ENCODE measurements at places on chromosomes 11 and 22. TPM values are rescaled to one million over a fixed set of nuclear protein-coding genes. Genes with fewer than 3 reads are reported as not detected.
A peak's percentile ranks its signal among the peaks of the same experiment; 100 is the strongest.

- DNase-seq = no peak
Measured at GRCh38 chr11:67432655-67433349, 4.5 kb downstream of the RPS6KB2 start.

- no peak for DNase-seq
Measured at GRCh38 chr22:22410677-22411076, 97.9 kb downstream of the ZNF280B start.

- DNase-seq = no peak
Measured at GRCh38 chr22:30438559-30438958, 13.0 kb downstream of the MTFP1 start.

- DNase-seq = no peak
Measured at GRCh38 chr11:128135451-128135850, 451.9 kb downstream of the ETS1 start.

- DNase-seq = no peak
Measured at GRCh38 chr11:120756931-120757330, 245.4 kb downstream of the GRIK4 start.

- DNase-seq = no peak
Measured at GRCh38 chr22:22047266-22047665, 64.7 kb upstream of the TOP3B start.

GRCh38 chr22:23574371-23574811 is 5.7 kb downstream of the IGLL1 start:
- DNase-seq = no peak

DNA sequence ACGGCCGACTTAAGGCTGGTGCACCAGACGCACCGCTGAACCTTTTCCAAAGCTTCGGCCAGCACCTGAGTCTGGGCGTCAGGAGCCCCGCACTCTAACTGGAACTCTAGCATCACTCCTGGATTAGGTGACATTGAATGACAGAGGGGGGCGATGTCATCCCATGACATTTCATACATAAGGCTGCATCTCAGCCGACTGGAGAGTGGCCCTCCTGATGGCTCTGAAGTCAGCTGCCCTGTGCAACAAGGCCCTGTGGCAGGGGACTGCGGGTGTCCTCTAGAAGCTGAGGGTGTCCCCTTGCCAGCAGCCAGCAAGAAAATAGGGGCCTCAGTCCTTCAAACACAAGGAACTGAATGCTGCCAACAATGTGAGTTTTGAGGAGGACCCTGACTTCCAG is 10.1 kb upstream of the FADS3 start:
- no peak for DNase-seq

- DNase-seq = no peak
Measured at GRCh38 chr11:11122749-11123148, 230.3 kb downstream of the CSNK2A3 start.

GRCh38 chr22:43881091-43882061 is 10.4 kb downstream of the PNPLA5 start:
- DNase-seq = no peak

DNA sequence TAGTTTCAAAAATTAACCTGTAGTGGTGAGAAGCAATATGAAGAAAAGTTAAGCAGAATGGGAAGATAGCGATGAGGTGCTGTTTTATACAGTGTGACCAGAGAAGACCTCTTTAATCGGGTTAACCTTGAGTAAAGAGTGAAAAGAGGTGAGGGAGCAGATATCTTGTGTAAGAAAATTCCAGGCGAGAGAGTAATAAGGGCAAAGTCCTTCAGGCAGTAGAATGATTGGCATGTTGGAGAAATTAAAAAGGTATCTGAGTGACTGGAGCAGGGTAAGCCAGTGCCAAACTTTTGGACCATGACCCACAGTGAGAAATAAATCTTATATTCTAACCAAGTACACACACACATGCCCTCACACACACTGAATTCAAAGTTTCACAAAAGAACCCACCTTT is 374.7 kb upstream of the LARGE1 start:
- no peak for DNase-seq

GRCh38 chr11:96324912-96325311 is 18.1 kb downstream of the MAML2 start:
- no peak for DNase-seq

GRCh38 chr11:116718955-116719501 is 53.8 kb downstream of the BUD13 start:
- no peak for DNase-seq

- DNase-seq = no peak
Measured at GRCh38 chr11:112523031-112523430, 262.4 kb upstream of the PLET1 start.

GRCh38 chr22:23569291-23569690 is 10.8 kb downstream of the IGLL1 start:
- no peak for DNase-seq

DNA sequence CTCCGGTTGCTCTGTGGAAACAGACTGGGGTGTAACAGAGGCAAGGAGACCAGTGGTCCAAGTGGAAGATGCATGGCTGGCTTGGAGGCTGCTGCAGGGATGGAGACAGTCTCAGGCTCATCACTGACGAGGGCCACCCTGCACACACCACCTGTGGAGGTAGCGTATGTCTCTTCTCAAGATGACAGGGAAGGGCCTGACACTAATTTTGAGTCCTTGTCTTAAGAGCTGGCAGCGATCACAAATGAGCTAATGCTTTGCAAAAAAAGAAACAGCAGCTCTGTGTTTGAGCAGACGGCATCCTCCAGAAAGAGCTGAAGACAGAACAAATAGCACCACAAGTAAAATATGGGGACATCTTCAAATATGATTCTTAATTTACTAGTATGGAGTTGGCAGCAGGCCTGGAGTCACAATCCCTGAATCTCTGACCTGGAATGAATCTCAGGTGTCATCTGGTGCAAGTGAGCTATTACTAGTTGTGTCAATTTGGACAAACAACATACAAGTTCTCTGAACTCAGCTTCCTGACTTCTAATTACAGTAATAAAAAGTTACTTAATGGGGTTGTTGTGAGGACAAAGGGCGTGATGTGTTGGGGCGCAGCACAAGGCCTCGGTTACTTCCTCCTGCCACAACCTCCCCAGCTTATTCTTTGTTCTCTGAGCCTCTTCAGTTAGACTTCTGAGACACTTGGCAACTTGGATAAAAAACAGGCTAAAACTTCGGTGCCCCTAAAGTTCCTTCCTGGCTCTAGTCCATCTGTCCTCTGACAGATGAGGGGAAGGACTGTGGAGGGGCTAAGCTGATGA is 95.2 kb upstream of the BID start:
- DNase-seq = no peak

GRCh38 chr11:34021977-34022735 is 29.4 kb upstream of the CAPRIN1 start:
- DNase-seq = no peak

GRCh38 chr11:95688015-95688414 is 101.6 kb downstream of the FAM76B start:
- DNase-seq = no peak

GRCh38 chr11:132855516-132855915 is 676.8 kb downstream of the OPCML start:
- no peak for DNase-seq

- peak; percentile 86 for DNase-seq
Measured at GRCh38 chr11:133064152-133064877, 468.0 kb downstream of the OPCML start.

DNA sequence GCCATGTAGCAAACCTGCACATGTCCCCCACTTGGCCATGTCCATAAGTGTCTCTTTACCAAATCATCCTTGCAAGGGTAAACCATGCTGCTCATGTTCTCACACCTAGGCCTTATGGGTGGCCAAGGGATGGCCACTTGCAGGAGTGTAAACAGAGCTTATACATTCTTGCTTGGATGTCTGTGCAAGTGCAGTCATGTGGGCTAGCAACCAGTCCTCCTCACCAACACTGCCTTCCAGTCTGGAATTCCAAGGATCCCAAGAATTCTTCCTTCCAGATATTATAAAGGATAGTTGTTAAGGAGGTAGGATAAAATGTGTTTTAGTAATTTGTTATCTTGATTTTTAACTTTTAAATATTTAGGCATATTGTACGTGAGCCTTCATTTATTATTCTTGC is 47.8 kb upstream of the OR5P2 start:
- no peak for DNase-seq

GLB1L3 gene
- total RNA-seq = not detected

IFT27 gene
- 52.3 TPM for total RNA-seq

TRIM51 gene
- not detected for total RNA-seq

CBLIF gene
- total RNA-seq = 17.9 TPM

TCP11L1 gene
- 19.9 TPM for total RNA-seq

B4GALNT4 gene
- total RNA-seq = 277 TPM

FJX1 gene
- 11.2 TPM for total RNA-seq

WBP2NL gene
- not detected for total RNA-seq

GUCY1A2 gene
- total RNA-seq = 38.5 TPM

NEU3 gene
- total RNA-seq = 11.2 TPM

SMC1B gene
- not detected for total RNA-seq

OR51I1 gene
- total RNA-seq = not detected

MIOX gene
- 0.98 TPM for total RNA-seq

BSX gene
- total RNA-seq = not detected

MRGPRX3 gene
- not detected for total RNA-seq
